Activated naive CD4-positive, alpha-beta T cell treated with anti-CD3 and anti-CD28 coated beads, Interleukin-2, amount 10 ng/mL, durations not matched to agents 5 hours and 36 hours (primary cell): ENCODE measurements at places on chromosomes 1 and 21. TPM values are rescaled to one million over a fixed set of nuclear protein-coding genes. Genes with fewer than 3 reads are reported as not detected.

Gene FMN2
- not detected for total RNA-seq

Gene AJAP1
- total RNA-seq: not detected

Gene NPR1
- not detected for total RNA-seq

Gene ODF2L
- 41.3 TPM for total RNA-seq

Gene OR6N1
- total RNA-seq: not detected

Gene EVA1C
- 3.1 TPM for total RNA-seq
